ELR (cell line): ENCODE measurements at places on chromosomes 6 and 20.

GRCh38 chr6:138956244-138956924 lies 31.7 kb downstream of the REPS1 start:
- DNase-seq: no peak

- no peak for DNase-seq
Observed at GRCh38 chr6:170025935-170026750, 264.7 kb downstream of the DLL1 start.

DNA sequence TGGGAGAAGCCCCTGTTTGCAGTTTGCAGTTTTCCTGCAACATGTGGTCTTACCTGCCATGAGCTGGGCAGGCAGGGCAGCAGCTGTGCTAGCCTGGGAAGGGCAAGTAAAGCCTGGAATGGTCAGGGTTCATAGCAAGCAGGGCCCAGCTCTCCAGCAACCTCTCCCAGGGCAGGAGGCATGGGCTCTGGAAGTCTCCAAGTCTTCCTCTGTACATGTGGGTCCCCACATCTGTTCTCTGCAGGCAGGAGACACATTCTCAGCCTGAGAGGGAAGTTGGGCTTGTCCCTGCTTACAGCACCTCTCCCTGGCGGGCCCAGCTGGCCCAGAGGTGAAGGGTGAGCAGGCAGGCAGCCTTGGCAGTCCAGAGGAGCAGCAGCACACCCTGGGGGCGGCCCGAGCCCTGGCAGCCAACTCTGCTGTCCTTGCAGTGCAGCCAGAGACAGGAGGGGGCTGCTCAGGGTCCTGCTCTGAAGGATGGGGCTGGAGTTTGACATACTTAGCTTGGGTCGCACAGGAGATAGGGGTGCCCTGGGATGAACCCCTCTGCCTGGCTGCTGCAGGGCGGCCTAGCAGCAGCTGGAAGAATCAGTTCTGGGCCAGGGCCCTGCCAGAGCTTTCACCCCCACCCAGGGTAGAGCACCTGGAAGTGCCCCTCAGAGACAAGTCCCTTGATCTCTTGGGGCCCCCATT lies 176.0 kb downstream of the MRPL14 start:
- peak; percentile 55 for DNase-seq

DNA sequence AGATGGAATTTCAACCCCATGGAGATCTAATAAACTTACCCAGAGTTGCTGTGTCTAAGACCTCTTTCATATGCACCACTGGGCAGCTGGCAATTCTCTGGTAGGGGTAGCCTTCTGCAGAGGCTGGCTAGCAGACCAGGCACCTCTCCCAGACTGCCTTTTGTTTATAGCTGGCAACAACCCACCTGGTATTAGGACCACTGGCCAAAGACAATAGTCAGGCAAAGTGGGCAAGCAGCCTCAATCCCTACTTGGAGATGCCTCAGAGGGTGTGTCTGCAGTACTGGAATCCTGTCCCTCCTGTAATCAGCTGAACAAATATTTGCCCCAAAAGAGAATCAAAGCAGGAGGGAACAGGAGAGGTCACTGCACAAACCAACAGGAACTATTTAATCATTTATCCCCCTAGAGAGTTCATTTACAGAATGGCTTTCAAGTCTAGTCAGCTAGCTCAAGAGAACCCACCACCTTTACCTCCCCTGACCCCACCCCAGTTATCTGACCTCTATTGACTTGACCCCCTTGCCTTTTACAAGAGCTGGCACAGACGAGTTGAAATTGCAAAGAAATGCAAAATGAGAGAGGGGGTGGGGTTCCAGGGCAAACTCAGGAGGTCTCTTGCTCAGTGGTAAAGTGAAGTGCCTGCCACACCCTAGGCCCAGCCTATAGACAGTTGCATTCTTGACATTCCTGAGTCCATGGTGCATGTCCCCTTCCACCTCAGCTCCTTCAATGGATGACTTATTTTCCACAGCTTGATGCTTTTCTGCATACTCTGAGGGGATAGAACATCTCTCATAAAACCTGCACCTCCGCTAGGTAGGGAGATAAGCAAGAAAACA lies 2.8 kb downstream of the BCL2L1 start:
- peak; percentile 88 for DNase-seq

DNA sequence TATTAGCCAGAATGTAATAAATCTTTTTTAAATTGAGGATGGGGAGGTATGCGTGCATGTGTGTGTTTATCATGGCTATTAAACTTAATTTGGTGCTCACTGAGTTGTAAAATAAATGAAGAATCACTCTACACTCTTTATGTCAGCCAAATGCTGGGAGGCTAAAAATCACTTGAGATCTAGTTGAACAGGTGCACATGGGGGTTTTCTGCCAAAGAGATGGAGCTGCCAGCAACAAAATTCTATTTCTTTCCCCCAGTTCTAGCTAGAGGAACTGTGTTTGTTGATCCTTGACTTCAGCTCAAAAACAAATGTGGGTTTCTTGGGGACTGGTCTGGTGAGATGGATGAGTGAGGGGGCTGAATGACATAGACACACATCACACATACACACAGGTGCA lies 183.3 kb upstream of the BTBD3 start:
- no peak for DNase-seq

GRCh38 chr6:53066874-53067706 lies 1.9 kb downstream of the FBXO9 start:
- no peak for DNase-seq

DNA sequence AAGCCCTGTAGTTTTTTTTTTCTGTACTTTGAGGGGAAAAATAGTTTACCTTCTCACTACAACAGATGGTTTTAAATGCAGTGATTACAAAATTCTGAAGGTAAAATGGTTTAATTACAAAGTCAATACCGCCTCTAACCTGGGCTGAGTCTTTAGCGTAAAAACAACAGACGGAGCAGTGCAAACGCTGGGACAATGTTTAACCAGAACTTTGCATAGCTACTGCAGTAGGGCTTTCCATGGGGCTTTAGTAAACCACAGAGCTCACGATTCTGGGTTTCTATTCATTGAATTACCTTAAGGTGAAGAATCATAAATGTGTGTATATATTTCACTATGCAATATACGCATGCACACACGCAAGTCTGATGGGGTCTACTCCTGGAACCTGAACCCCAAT lies 77.9 kb downstream of the RFX6 start:
- DNase-seq: no peak

GRCh38 chr6:157169226-157169625 lies 154.1 kb downstream of the TMEM242 start:
- no peak for DNase-seq

- peak; percentile 97 for DNase-seq
Observed at GRCh38 chr6:10759884-10760329, 12.3 kb downstream of the TMEM14B start.

- no peak for DNase-seq
Observed at GRCh38 chr20:46930640-46931339, 36.1 kb downstream of the EYA2 start.

DNA sequence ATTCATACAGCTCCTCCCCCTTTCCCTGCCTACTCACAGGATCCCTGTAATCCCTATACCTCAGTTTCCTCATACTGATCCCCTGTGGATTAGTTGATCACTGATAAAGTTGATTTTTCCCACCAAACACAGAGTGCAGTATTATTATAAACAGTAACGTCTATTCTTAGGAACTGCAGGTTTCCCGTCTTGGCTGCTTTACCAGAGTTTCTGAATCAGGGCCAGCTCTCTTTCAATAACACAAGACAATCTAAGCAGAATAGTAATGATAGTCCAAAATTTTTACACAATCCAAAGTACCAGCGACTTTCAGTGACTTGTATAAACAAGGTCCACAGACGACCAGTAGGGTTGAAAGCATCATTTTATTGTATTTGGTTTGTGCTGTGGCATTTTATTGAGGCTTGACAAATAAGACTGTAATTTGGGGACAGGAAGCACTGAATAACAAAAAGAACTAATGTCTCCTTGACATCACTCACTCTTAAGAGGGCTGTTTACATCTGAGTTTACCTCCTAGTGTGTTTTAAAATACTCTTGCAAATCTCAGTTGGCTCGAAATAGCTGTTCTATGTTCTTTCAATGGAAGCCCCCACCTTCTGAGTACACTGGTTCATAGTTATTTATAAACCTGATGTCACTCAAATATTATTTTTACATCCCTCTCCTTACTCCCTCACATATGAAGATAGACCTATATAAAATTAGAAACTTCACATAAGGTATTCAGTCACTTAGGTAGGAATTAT lies 6.1 kb upstream of the JARID2 start:
- DNase-seq: no peak

DNA sequence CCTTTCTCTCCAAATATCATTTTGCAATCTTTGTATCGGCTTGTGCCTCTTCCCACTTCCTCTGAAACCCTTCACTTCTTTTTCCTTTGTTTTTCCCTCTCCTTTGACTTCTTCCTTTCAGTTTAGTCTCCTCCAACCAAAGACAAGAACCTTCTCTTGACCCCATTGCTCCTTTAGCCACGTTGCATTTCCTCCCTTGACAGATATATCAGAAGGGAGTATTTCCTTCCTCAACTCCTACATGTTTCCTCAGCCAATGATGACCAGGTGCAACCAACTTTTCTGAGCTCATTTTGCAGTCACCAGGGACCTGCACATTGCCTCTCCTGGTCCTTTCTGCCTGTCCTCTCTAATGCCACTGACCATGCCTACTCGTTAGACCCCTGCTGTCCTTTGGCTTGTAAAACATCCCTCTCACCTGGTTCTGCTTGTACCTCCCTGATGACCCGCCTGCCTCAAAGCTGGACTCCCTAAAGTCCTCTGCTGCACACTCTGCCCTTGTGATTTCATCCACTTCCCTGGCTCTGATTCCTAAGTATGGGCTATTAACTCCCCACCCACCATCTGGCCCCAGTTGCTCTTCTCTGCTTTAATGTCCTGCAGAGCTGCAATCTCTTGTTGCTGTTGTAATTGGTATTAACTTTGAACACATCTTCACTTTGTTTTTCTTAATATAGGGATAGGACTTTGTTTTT lies 27.4 kb downstream of the SLC22A16 start:
- no peak for DNase-seq

DNA sequence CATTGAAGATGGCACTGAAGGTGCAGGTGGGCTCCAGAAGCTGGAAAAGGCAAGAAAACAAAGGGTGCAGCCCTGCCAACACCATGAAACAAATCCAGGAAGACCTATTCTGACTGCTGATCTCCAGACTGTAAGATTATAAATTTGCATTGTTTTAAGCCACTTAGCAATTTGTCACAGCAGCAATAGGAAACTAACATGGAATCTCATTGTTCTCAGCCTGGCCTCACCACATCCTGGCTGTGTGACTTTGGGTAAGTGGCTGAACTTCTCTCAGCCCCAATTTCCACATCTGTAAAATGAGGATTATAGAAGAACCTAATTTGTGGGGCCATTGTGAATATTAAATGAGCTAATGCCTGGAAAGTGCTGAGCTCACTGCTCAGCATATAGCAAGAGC lies 160.4 kb upstream of the MAFB start:
- DNase-seq: no peak

- no peak for DNase-seq
Observed at GRCh38 chr6:16184551-16184950, 53.8 kb upstream of the GMPR start.

- no peak for DNase-seq
Observed at GRCh38 chr6:46539866-46540265, 48.6 kb upstream of the RCAN2 start.

- DNase-seq: no peak
Observed at GRCh38 chr6:90401933-90402830, 105.5 kb upstream of the BACH2 start.

GRCh38 chr6:85250586-85251220 lies 199.2 kb upstream of the NT5E start:
- no peak for DNase-seq

GRCh38 chr6:31621991-31622390 lies 1.5 kb downstream of the PRRC2A start:
- no peak for DNase-seq

- no peak for DNase-seq
Observed at GRCh38 chr6:25434921-25435320, 155.7 kb downstream of the CARMIL1 start.

GRCh38 chr6:111992851-111993250 lies 61.1 kb upstream of the CCN6 start:
- DNase-seq: peak; percentile 90

DNA sequence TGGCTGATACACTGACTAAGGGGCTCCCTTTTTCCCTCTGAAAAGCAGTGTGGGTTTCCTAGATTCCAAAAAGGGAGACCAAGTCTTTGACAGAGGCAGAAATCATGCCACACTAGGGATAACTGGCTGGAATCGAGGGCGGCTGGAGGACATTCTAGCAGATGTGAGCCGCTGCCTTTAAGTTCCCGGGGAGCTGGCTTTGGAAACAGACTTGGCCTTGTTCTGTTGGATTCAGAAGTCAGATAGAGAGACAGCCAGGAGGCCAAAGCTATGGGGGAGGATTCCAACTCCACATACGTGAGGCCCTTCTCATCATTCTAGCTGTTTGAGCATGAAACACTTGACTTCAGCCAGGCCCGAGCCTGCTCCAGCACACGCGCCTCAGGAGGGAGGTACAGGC lies 109.9 kb upstream of the FOXC1 start:
- no peak for DNase-seq

- DNase-seq: no peak
Observed at GRCh38 chr6:22322103-22323030, 25.5 kb upstream of the PRL start.

DNA sequence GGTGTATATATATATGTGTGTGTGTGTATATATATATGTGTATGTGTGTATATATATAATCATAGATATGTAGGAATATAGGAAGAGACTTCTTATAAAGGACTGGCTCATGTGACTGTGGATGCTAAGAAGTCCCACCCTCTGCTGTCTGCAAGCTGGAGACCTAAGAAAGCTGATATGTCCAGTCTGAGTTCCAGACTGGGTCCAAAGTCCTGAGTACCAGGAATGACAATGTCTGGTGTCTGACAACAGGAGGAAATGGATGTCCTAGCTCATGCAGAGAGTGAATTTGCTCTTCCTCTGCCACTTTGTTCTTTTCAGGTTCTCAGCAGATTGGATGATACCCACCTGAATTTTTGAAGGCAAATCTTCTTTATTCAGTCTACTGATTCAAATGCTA lies 7.1 kb downstream of the ALDH5A1 start:
- DNase-seq: no peak

- DNase-seq: no peak
Observed at GRCh38 chr6:40671001-40671693, 84.0 kb upstream of the LRFN2 start.

- no peak for DNase-seq
Observed at GRCh38 chr6:15102241-15102640, 143.6 kb upstream of the JARID2 start.

DNA sequence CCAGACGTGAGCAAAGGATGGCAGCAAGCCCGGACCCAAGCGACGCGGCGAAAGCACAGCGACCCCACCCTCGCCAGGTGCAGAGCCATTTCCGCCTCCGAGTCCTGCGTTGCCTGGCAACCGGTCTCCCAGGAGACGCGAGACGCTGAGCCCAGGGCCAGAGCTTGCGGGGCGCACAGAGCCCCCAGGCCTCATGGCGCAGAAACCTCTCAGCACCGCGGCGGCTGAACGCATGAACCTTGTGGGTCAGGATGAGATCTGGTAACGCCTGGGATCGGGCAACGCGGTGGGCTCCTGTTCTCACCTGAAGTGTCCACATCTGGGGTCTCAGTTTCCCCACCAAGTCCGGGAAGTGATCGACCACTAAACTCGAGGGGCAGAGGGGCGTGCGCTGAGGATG lies 77.7 kb downstream of the ANKRD60 start:
- DNase-seq: no peak

GRCh38 chr6:79180052-79180451 lies 54.4 kb downstream of the HMGN3 start:
- no peak for DNase-seq

- peak; percentile 39 for DNase-seq
Observed at GRCh38 chr20:20491110-20491783, 123.3 kb downstream of the INSM1 start.

- no peak for DNase-seq
Observed at GRCh38 chr6:140915551-140915950, 1217.2 kb upstream of the GJE1 start.
